ENCODE measurements at places on chromosomes 5 and 9.

- DNase-seq, result no peak
Observed at GRCh38 chr5:7410936-7411511, 15.1 kb downstream of the ADCY2 start.

DNA sequence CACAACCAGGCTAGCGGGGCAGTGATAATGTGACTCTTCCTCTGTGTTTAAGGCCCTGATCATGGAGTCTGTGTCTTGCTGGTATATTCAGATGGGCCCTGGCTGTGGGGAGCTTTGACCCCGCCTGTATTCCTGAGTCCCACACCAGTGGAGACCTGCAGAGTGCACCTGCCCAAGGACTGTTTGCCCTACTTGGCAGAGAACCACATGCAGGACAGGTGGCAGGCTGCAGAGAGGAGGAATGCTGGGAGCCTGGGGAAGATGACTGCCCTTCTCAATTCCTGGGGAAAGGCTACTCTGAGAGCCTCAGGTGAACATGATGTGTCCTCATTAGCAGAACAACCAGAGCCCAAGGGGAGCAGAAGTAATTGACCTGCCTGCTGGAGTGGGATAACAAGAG, 36.2 kb downstream of the IARS1 start:
- no peak for DNase-seq

DNA sequence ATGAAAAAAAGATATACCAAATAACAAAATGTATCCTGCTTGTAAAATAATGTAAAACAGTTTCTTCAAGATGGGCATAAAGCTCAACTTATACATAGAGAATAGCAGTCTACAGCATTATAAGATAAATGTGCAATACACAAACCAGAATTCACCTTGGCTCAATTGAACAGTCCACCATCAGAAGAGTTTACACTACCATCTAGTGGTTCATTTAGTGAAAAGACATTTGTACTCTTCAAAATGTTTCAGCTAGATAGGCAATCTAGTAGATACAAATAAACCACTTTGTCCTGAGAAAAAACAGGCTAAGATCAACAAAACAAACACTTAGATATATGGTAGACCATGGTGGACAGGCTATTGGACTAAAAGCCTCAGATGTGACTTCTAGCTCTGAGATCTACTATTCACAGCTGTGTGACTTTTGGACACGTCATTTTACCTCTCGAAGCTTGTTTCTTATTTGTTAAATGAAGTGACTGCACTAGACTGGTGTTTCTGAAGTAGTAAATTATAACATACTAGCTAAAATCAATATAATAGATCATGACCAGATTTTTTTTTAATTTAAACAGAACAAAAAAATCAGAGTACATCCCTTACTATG, 22.1 kb upstream of the TPD52L3 start:
- no peak for DNase-seq

DNA sequence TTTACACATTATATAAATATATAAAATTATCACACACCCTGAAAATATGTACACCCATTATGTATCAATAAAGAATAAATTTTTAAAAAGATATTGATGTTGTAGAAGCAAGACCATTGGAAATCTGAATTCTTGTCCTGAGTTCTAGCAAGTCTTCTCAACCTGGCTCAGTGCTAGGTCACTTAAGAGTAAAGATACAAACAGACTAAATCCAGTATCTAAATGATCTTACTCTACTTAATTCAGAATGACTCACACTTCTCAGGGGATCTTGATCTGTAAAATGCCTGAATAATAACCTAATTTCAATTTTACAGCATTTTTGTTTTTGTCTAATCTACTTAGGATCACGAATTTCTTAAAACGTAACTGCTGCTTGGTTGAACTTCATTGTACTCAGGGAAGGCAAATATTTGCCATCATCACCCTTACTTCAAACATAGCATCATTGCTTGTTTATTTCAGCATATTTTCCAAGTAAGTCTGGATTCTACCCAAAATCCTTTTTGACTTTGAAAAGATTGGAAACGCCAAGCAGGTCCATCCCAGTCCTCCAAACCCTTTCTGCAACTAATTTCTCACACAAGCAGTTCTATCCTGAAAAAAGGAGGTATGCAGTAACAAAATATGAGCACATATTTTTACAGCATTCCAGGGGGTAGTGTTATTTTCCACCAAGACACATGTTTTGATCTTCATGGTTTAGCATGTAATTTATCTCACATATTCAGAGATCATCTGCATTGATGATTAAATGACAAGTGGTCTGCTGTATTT, 582.6 kb downstream of the PSAT1 start:
- DNase-seq, result no peak

GRCh38 chr5:1732238-1732941, 67.2 kb downstream of the MRPL36 start:
- DNase-seq, result peak; percentile 11

All from activated naive CD4-positive, alpha-beta T cell treated with anti-CD3 and anti-CD28 coated beads, Interleukin-2, amount 10 ng/mL, durations not matched to agents 7 days and 5 days (primary cell).